A549 treated with CpdA at 1 μM for 4 hours (cell line): ENCODE measurements at places on chromosomes 6 and 20. TPM values are rescaled to one million over a fixed set of nuclear protein-coding genes. Genes with fewer than 3 reads are reported as not detected.

The OVOL2 gene
- 0.18 to 0.38 TPM (median 0.22 TPM) in 5 replicates for total RNA-seq

The NKX2-4 gene
- total RNA-seq, result 0.06 TPM in 1 of 5 replicates, not detected in the others

The NKX2-2 gene
- total RNA-seq, result not detected in 5 replicates

The ZC2HC1B gene
- not detected in 5 replicates for total RNA-seq

The ACSS2 gene
- total RNA-seq, result 8.7 to 10.1 TPM (median 9.1 TPM) in 5 replicates

The CDSN gene
- total RNA-seq, result not detected in 5 replicates

The EYA2 gene
- 2.6 to 4.0 TPM (median 3.2 TPM) in 5 replicates for total RNA-seq

The DOK5 gene
- 0.02 to 0.12 TPM in 2 of 5 replicates, not detected in the others for total RNA-seq

The RNASET2 gene
- 11.3 to 14.8 TPM (median 13.2 TPM) in 5 replicates for total RNA-seq

The TAGAP gene
- not detected in 5 replicates for total RNA-seq

The BPIFB1 gene
- 0.07 to 0.15 TPM (median 0.14 TPM) in 3 of 5 replicates, not detected in the others for total RNA-seq

The KCNK5 gene
- 0.99 to 1.4 TPM (median 1.2 TPM) in 5 replicates for total RNA-seq

The ANGPT4 gene
- 0.03 TPM in 1 of 5 replicates, not detected in the others for total RNA-seq

The HRH3 gene
- not detected in 5 replicates for total RNA-seq

The C6orf132 gene
- total RNA-seq, result 1.1 to 1.8 TPM (median 1.7 TPM) in 5 replicates

The ZBTB46 gene
- total RNA-seq, result 0.59 to 1.1 TPM (median 0.78 TPM) in 5 replicates

The SLC52A3 gene
- 0.43 to 0.92 TPM (median 0.61 TPM) in 5 replicates for total RNA-seq

The DEFB132 gene
- not detected in 5 replicates for total RNA-seq

The HDGFL1 gene
- not detected in 5 replicates for total RNA-seq

The SEMG1 gene
- total RNA-seq, result not detected in 5 replicates
